Fibroblast of the aortic adventitia (primary cell): ENCODE measurements at places on chromosomes 1 and 21. TPM values are rescaled to one million over a fixed set of nuclear protein-coding genes. Genes with fewer than 3 reads are reported as not detected.

- no peak for DNase-seq
Measured at GRCh38 chr1:42946120-42946898, 12.4 kb downstream of the SLC2A1 start.

GRCh38 chr1:10775763-10776162, 20.7 kb downstream of the CASZ1 start:
- DNase-seq: no peak

DNA sequence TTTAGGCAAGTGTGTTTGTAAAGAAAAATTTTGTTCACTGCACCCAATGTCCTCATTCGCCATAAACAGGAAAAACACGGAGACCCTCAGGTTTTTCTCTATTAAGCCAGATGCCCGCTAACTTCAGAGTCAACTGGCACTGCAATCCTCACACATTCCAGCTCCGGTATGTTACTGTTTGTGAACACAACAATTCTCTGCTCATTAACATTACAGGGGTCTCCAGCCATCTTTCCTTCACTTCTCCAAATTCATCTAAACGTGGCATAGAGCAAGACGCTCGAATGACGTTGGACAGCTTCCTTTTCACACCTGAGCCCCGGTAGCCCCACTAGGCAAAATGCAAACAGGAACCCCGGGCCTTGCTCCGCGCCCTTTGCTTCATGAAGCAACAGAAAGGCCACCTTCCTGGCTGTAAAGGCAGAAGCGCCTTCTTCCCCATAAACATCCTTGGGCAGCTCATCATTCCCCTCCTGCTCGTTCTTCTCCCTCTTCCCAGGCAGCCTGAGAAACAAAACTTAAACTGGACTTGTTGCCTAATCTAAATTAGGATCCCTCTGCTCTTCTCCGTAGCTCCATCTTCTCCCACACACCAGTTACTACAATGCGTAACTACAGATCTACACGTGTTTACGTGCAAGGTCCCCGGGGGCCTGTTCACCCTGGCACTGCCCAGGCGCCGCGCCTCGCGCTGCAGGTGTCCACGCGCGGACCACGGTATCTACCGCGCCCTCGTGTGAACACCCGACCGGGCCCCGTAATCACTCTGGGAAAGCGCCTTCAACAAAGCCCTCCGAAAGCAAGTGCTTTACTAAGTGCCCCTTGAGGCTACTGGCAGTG, 1.2 kb downstream of the LBR start:
- DNase-seq: peak; percentile 25

GRCh38 chr1:223504741-223505140, 111.5 kb downstream of the CCDC185 start:
- DNase-seq: peak; percentile 64

DNA sequence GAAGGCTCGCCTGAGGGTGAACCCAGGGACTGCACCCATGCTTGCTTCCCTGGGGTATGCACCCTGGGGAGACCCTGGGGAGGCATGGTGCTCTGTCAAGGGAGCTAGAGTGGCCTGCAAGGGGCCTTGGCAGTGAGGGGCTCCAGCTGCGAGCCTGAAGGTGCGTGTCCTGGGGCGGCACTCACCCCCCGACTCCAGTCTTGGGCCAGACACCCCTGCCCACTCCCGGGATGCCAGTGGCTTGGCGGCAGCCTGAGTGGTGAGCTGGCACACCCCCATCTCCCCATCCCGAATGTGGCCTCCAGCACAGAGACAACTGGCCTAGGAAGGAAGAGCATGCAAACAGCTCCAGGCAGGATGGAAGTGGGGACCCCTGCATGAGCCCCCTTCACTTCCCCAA, 2.6 kb downstream of the SUMO3 start:
- DNase-seq: no peak

DNA sequence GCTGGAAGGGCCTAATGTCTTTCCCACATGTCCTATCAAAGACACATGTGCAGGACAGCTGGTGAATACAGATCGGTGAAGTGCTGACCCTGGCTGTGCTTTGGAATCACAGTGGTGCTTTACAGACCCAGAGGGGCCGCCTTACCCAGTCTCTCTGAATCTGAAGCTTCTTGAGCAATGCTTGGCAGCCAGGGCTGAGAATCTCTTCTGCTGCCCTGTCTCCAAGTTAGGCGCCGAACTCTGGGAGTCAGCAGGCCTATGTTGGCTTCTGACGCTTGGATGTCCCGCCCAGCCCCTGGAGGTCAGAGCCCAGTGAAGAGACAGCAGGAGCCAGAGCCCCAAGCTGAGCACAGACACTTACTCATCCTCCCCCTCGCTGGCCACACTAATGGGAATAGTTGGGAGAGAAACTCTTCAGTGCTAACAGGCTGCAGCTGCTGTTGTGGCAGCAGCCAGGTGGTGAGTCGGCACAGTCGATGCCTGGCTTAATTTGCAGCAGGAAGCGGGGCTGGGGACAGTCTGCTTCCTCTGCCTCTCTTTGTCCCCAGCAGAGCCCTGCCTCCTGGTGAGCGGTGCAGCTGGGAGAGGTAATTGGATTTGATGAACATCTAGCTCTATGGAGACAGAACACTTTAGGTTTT, 68.1 kb downstream of the URB2 start:
- peak; percentile 44 for DNase-seq

- peak; percentile 50 for DNase-seq
Measured at GRCh38 chr1:7993593-7994479, 32.3 kb downstream of the ERRFI1 start.

- no peak for DNase-seq
Measured at GRCh38 chr1:57321776-57322175, 102.1 kb downstream of the DAB1 start.

CACNA1S gene
- not detected in 2 replicates for total RNA-seq

DNA sequence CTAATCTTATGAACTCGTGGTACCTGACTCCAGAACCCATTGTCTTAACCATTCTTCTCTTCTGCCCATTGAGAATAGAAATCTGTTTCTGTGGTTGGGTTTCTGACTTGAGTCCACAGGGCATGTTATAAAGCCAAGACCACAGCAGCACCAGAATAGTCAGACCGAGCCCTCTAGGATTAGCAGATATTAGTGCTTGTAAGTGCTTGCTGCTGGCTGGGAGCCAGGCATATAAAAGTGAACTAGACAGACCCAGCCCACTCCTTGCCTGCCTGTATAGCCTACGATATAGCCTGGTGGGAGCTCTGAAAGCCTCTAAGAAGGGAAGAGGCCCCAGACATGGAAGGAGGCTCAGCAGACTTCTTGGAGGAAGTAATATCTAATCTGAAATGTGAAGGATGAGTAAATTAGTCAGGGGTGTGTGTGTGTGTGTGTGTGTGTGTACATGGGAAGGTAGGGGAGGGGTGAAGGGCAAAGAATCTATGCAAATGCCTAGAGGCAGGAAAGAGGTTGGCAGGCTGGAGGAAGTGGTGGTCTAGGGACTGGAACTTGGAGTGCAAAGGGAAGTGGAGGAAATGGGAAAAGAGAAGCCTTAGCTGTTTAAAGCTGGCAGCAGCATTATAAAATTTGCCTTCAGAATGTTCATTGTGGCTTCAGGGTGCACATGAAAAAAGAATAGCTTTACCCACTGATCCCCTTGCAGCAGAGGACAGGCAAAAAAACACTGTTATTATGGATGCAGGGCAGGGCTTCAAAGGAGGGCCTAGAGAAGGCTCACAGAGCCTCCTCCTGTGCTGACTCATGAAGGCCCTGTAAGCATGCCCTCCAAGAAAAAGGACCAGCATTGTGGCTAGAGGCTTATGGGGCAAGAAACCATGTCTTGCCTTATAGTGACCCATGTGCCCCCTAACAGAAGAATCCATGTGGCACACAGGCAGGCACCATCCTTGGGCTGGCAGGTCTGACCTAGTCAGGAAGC, 169.2 kb downstream of the LMX1A start:
- DNase-seq: no peak

DHRS3 gene
- 64.4 and 114 TPM in 2 replicates for total RNA-seq

DNA sequence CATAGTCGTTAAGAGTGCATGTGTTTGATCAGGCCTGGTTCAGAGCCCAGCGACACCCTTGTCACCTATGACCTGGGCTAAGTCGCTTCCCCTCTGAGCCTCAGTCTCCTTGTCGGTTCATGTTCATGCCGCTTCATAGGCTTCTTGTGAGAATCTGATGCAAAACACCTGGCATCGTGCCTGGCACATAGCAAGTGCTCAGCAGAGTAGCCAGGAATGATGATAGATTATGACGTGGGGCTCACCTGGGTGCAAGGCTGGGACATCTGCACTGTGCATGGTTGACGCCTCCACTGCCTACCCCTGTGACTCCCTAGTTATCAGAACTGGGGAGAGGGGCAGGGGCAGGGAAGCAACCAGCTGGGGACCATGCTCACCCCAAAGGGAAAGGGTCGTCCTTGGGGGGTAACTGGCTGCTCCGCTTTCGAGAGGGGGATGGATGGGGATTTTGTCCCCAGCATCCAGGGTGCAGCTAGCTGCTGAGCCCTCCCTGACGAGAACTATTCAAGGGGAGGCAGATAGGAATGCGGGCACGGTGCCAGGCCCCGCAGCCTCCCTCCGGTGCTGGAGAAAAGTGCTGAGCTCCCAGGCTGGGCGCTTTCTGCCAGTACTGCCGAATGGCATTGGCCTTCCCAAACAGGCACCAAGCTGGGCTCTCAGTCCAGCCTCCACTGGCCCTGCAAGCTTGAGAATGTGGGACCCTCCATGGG, 9.3 kb downstream of the EFHD2 start:
- no peak for DNase-seq

DYNLT5 gene
- 1.4 TPM in 1 of 2 replicates, not detected in the other for total RNA-seq

MX2 gene
- 3.8 and 4.2 TPM in 2 replicates for total RNA-seq

DNA sequence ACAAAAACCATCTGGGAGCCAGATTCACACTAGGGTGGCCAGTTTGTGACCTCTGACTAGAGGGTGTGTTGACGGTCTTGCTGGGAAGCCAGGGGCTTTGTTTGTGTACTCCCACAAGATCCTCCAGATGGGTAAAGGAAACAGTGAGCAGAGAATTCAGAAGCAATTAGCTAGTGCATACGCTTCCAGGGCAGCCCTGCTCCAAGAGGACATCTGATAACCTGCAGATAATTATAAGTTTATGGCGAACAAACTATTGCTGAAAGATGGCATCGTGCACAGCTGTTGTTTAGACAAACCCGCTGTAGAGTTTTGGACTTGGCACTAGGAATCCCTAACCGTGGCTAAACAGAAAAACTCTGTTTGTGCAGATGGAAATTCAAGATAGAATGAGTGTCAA, 326.4 kb downstream of the TGFB2 start:
- no peak for DNase-seq

- DNase-seq: no peak
Measured at GRCh38 chr1:202164271-202165037, 4.1 kb upstream of the PTPN7 start.

DNA sequence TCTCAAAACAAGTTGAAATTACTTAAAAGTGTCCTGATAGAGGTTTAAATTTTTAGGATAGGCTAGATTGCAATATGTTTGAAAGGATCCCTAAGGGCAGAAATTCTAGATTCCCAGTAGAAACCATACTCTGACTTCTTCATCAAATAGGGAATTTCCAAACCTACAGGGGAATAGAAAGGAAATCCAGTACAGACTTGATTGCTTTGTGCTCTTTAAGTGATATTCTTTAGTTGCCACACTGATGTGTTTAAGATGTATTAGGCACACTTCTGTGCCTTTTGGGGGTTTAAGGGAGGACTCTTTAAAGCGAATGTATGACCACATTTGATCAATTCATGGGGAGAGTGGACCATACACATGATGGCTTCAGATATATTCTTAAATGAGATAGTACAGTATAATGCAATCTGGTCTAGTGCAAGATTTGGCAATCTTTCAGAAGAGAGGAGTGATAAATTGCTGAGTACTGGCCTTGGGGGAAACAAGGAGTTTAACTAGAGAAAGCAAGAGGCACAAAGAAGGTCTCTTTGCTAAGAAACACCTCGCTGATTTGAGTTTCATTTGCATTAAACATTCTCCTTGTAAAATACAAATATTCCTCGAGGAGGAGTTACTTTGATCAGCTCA, 268.8 kb upstream of the NR5A2 start:
- peak; percentile 26 for DNase-seq

FCGR3A gene
- total RNA-seq: not detected in 2 replicates

- DNase-seq: no peak
Measured at GRCh38 chr1:154223621-154224020, 2.9 kb downstream of the UBAP2L start.

- DNase-seq: peak; percentile 81
Measured at GRCh38 chr1:179938752-179939151, 15.9 kb upstream of the CEP350 start.

DNA sequence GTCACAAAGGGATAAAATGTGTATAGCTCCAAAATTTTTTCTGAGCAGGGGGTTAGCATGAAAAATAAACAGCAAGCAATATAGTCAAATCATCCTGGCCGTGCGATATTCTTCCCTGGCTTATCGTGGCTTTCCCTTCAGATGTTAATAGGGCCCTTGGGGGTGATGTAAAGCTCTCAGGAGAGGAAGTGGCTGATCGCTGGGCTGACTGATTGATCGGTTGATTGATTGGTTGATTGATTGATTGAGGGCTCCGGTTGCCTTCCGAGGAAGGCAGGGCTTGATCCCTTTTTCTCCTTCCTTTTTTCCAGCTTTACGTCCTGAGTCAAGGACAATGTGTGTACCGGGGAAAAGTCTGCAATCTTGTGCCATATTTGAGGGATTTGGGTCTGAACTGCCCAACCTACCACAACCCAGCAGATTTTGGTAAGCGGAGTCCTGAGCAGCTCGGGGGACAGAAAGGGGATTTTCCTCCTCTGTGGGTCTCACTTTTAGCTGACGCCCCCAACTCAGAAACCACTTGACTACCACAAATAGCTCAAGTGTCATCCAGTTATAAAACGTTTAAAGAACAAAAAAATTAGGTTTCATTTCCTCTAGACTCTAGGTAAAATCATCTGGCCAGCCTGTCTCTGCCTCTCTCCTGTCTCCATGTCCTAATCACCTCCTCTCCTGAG, 29.5 kb downstream of the TFF3 start:
- DNase-seq: no peak

DNA sequence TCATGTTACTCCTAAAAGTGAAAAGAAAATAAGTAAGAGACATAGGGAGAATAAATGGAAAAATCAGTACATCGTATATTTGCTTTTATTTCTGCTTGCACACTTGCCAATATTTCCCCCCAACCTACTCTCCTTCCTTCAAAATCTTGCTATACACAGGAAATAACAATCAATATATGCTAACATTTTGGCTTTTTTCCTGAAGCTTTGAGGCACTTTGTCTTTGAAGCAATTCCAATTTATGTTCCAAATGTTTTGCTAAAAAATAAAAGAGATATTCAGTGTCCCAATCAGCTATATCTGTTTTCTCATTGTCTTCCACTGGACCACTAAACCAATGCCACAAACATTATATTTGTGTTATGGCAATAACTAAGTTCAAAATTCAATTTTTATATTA, 184.0 kb upstream of the NEGR1 start:
- no peak for DNase-seq

- DNase-seq: no peak
Measured at GRCh38 chr1:168553680-168554553, 10.1 kb upstream of the XCL2 start.

CHRNB2 gene
- total RNA-seq: under 0.01 TPM in 1 of 2 replicates, not detected in the other

USP33 gene
- 71.9 and 93.5 TPM in 2 replicates for total RNA-seq
